Mammary epithelial cell (primary cell): ENCODE measurements at places on chromosomes 2 and 18.
A peak's percentile ranks its signal among the peaks of the same experiment; 100 is the strongest.

DNA sequence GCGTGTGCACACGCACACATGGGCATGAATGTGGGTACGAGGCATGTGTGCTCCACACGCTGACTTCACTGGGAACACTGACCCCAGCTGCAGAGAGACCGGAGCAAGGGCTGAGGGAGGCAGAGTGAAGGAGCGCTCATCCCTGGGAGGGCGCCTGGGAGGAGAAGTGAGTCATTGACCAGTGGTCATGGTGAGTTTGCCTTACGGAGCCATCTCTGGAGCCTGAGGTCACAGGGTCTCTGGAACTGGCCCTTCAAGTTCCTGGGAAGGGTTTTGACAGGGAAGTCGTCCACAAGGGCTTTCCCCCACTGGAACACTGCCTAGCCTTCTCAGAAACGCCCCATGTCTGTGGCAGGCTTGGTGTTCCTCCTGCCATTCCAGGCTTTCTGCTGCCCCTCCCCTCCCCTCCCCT is 14.3 kb upstream of the TMEM185B start:
- peak; percentile 37 for DNase-seq

DNA sequence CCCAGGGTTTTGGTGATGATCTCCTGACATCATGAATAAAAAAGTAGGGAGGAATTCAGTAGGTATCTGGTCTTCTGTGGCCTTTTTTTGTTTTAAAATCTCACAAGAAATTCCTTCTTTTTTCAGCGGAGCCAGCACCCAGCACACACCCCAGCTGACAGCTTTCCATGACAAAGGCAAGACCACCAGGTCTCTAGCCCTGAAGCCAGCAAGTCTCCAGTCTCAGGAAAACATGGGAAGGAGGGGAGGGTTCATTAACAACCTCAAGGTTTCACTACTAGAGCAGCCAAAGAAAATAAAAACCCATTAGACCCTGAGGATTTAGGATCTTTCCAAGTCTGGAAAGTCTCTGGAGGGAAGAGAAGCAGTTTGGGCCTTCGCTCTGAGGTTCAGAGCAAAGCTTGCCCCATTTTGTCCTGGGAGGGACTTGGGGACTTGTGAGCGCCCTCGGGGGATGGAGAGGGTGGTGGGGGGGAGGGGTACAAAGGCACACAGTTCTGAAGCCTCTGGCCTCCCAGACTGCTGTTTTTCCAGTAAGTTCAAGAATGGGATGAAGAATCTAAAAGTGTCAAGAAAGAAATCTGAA is 9.0 kb downstream of the FOXI3 start:
- DNase-seq: no peak

GRCh38 chr2:168053676-168054075 is 193.7 kb downstream of the STK39 start:
- no peak for DNase-seq

- no peak for DNase-seq
These were observed 16.9 kb downstream of the WNT10A start for GRCh38 chr2:218897394-218898108.

DNA sequence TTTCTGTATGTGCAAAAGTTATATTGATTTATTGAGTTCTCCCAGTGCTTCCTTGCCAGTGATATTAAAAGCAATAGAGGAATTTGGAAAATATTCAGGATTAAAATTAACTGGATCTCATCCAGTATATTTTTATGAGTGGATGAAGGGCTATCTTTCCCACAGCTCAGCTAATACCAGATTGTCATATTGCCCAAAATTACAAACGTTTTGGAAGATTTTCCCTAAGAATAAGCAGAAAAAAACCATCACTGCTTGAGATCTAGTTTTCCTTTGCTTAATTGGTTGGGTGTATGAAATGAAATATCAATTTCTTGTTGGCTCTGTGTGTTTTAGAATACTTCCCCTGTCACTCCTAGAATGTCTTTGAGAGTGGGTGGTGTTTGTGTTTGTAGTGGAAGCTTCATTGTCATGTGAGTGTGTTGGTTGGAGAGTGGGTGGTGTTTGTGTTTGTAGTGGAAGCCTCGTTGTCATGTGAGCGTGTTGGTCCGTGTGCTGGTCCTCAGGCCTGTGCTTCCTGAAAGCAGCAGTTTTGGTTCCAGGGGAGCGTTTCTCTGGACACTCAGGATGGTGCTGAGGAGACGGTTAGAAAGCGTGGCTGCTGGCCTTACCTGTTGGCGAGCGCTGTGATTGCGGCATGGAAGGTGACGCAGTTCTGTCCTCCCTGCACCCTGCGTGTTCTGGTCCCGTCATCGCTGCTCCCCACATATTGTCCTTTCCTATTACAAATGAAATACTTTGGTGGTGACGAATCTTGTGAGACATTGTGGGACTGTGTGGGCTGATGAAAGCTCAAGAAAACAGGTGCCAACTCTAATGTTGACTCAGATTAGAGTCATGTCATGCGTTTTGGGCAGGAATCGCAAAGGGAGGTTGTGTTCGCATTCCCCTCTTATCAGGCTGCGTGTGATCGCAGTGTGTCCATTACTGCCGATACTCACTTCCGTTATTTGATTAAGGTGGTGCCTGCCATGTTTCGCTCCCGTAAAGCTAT is 12.4 kb downstream of the ASB1 start:
- peak; percentile 100 for DNase-seq

DNA sequence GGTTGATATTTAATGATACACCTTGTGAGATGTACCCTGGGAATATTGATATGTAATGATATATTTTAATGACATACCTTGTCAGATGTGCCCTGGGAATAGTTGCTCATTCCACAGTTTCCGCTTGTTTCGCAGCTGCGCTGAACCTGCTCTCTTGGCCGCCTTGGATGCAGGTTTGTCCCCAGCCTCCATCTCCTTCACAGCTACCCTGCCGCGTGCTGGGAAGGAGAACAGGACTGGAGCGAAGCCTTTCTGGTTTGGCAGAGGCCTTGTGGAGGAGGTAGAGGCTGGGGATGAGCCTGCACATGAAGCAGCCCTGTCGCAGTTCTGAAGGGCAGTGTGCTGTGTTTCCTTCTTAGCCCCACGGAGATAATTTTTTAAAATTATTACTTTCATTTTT is 14.6 kb downstream of the ATG4B start:
- DNase-seq: no peak

DNA sequence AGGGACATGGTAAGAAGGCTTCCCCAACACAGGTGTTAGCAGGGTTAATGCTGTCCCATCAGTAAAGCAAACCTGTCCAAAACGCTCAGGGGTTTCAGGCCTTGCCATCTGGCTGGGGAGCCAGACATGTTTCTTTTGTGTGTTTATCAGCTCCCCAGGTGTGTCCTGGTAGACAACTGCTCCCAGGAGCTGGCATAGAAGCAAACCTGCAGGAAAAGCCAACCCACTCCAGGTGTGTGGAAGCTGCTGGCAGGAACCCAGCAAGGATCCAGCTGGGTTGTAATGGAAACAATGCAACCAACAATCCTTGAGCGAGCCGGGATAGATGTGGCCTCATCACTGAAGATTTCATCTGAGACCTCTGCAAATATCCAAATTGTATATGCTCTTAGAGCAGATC is 123.1 kb downstream of the RAB3GAP1 start:
- no peak for DNase-seq

- peak; percentile 50 for DNase-seq
These were observed 24.4 kb upstream of the RAB31 start for GRCh38 chr18:9683418-9684396.

- DNase-seq: peak; percentile 94
These were observed 531.0 kb upstream of the SETBP1 start for GRCh38 chr18:44149706-44150105.

DNA sequence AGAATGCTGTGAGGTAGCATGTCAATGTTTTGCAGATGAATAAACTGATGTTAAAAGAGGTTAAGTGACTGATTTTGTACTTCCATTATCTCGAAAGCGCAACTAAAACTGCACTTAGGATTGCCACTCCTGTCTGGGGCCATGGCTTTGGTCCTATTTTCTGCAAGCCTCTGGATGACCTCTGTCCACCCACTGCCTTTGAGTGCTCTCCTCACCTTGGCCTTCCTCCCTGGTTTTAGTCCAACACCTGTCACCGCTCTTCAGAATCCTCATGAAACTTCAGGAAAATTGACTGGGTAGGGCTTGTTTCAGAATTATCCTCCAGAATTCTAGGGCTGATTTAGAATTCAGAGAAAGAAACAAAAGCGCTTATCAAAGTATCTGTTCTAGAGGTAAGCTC is 51.1 kb upstream of the HNMT start:
- no peak for DNase-seq

DNA sequence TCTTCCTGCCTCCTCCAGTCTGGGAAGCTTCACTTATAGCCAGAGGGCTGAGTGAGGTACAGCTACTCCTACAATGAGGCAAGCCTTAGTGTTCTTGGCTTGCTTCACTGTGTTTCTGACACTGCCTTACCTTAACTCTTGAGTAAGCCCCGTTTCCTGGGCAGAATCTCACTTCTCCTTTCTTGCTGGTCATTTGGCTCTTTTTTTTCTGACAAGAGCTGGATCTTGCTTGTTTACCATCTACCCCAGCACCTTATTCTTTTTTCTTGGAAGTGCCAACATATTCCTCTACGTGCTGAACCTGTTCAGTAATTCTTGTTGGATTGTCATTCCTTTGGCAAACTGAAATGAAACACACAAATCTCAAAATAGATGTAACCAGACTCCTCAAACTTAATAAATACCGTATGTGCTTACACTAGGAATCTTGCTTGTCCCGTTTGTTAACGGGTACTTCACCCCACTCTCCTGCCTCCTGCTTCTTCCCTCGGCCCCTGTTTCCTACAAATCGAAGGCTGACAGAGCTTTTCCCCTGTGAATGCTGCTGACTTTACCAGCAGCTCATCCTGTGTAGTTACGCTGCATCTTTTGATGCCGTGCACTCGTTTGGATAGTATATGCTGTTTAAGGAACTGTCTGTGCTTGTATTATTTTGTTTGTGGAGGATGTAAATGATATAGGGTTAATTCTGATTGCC is 132.2 kb downstream of the FMNL2 start:
- peak; percentile 79 for DNase-seq

DNA sequence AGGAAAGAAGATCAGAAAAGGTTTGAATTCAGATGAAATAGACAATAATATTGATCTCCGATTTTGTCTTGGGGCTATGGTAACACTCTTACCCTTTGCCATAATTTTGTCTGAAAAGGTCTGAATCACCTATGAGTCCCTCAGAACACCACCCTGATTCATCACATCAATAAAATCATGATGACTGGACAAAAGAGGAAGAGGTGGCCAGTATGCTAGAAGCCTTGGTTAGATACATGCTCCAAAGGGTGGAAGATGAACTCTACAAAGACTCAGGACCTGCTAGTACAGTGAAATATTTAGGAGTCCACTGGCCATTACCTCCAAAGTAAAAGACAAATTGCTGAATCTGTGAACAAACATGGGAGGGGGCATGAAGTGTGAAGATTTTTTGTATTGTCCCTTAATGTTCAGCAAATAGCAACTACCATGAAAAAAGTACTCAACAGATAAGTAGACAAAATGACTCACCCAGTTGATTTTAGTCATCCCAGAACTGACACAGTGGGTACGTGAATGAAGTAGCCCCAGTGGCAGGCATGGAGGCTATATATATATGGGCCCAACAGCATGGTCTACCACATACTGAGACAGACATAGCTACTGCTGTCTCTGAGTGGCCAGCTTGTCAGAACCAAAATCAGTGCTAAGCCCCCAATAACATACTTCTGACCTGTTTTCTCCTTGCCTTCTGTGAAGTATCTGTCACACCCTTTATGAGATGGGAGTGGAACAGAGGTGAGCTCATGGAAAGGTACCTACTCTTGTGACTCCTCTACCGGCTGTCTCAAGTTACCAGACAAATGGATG is 36.5 kb upstream of the GLS start:
- DNase-seq: peak; percentile 96

- DNase-seq: no peak
These were observed 1219.8 kb upstream of the ZEB2 start for GRCh38 chr2:145739681-145740080.

GRCh38 chr18:48023334-48024008 is 93.0 kb upstream of the SMAD2 start:
- peak; percentile 86 for DNase-seq

DNA sequence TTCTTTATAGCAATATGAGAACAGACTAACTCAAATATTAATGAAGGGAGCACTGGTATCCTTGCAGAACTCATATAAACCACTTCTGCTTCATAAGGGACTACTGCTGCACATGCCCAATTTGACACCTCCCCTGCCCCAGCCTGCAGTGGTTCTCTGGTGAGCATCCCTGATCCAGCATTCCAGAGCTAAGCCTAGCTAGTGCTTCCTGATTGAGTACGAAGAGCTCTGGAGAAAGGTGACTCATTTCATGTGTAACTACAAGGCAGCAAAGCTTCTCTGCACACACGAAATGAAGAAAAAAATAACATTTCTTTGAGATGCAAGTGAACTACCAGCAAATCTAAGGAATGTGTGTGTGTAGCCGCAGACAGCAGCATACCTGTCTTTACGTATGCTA is 22.8 kb upstream of the ADNP2 start:
- no peak for DNase-seq

DNA sequence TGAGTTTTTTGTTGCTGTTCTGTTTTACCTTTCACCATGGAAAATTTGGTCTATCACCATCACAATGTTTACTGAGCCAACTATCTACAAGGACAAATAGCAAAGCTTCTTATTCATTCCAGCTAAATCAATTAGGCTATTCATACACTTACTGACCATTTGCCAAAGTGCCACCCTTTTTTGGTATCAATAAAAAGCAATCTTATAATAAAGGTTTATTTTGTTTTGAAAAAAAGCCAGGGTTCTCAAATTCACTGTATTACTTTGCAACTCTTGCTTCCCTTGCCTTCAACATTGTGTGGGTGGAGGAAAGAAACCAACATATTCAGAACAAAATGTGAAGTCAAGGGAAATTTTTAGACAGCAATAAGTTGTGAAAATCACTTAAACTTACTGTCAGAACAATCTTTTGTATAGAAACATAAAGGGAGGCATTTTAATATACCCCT is 15.3 kb downstream of the PELI1 start:
- DNase-seq: no peak

- peak; percentile 16 for DNase-seq
These were observed 824.3 kb upstream of the ZEB2 start for GRCh38 chr2:145344076-145344724.

DNA sequence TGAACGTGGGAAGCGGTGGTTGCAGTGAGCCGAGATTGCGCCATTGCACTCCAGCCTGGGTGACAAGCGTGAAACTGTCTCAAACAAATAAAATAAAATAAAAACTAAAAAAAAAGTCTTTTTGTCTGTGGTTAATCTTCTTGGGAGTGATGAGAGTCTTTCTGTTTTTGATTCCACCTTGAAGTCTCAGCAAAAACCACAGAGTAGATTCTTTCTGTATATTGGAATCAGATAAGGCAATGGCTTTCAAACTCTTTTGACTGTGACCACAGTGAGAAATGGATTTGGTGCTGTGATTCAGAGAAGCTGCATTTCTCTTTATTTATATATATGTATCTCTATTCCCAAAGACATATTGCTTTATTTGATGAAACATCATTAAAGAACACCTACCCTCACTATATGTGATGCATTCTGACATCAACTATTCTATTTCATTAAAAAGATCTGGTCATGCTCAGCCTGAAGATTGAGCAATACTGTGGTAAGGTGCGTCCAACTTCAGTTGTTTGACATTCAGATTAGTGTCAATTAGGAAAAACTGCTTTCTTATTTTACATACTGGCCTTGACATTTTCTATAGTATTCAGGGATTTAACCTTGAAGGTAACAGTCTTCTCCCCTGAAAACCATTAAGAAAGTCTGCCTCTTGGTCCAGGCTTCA is 15.6 kb downstream of the HRH4 start:
- no peak for DNase-seq
